Stimulated activated CD8-positive, alpha-beta memory T cell treated with anti-CD3 and anti-CD28 coated beads, Interleukin-7, amount 100 ng/mL, for 4 hours (primary cell): ENCODE measurements at places on chromosomes 4 and X.

DNA sequence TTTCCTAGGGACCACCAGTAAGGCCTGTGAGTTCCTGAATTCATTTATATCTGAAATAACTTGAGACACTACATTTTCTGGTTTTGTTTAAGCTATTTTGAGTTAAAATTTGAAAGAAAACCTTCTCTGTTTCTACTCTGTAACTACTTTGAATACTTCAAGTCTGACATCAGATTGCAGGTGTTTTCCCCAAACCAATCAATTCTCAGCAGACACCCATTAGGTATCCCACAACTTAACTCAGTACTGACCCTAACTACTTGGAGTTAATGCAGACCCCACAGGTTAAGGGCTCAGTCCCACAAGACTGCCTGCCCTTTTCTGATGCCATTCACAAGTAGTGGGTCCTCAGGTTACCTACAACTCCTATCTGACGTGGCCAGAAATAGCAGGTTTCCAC, 1100.0 kb upstream of the SLIT2 start:
- DNase-seq, result no peak

- no peak for DNase-seq
Measured at GRCh38 chr4:167109859-167110258, 124.4 kb downstream of the SPOCK3 start.

- no peak for DNase-seq
Measured at GRCh38 chr4:76955182-76955581, 5.6 kb downstream of the SEPTIN11 start.

DNA sequence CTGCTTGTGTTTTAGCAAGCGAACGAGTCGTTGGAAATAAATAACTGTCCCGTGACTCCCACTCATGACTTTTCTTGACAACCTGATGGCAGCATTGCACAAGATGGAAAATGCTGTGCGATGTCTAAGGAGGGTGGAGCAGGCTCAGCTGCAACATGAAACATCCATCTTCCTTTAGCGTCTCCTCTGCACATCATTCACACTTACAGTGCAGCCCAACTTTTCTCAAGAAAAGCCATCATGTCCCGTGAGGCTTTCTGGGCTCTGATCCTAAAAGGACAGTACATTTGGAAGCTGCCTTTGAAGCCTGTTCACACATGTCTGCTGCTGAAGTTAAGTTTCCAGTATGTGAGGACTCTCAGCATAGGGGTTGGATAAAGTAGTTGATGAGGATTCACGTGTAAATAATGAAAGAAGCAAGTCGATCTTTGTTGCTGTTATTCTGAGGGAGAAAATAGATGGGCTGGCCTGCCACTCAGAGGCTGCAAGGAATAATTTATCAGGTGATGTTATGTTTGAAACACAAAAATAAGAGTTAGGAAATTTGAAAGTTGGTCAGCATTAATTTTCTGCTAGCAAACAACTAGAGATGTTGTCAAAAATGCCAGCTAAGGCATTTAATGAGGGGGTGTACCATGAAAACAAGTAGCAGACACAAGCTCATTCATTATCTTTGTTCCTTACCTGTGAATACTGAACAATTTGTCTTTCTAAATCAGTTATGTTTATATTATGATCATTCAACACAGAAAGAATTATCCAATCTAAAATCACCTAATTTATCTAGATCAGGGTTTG, 328.7 kb upstream of the ZFP42 start:
- DNase-seq, result no peak

GRCh38 chr4:100095729-100096595, 94.3 kb downstream of the DDIT4L start:
- DNase-seq, result peak; percentile 34

DNA sequence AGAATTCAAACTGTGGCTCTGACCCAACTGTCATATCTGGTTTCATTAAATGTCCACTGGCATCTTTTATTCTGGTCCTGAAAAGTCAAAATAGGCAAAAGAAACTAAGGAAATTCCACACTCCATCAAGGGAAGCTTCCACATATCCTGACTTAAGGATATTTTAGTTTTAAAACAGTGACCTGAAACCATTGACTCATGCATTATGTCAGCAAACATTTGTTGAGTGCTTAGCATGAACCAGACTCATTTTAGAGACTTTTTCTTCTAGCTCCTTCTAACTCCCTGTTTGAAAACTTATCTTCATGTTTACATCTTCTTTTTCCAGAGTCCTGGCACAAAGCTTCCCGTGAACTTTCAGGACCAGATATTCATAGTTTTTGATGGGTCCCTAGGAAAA, 6.9 kb upstream of the CXCL1 start:
- no peak for DNase-seq

- no peak for DNase-seq
Measured at GRCh38 chr4:17238633-17239032, 273.3 kb downstream of the QDPR start.

DNA sequence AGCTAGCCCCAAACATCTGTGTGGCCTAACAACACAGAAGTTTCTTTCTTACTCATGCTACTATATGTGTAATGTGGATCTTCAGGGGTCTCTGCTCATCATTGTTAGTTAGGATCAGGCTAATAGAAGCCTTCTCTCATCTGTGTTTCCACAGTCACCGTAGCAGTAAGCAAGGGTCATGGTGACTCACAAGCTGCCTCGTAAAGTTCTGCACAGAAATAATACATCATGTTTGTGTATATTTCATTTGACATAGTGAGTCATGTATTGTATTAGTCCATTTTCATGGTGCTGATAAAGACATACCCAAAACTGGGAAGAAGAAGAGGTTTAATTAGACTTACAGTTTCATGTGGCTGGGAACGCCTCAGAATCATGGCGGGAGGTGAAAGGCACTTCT, 38.7 kb downstream of the SLC4A4 start:
- DNase-seq, result no peak

- DNase-seq, result no peak
Measured at GRCh38 chrX:131987252-131987651, 35.9 kb upstream of the STK26 start.

- no peak for DNase-seq
Measured at GRCh38 chr4:185752872-185753271, 59.1 kb downstream of the SORBS2 start.

- DNase-seq, result no peak
Measured at GRCh38 chrX:53018627-53019026, 30.0 kb upstream of the GPR173 start.

DNA sequence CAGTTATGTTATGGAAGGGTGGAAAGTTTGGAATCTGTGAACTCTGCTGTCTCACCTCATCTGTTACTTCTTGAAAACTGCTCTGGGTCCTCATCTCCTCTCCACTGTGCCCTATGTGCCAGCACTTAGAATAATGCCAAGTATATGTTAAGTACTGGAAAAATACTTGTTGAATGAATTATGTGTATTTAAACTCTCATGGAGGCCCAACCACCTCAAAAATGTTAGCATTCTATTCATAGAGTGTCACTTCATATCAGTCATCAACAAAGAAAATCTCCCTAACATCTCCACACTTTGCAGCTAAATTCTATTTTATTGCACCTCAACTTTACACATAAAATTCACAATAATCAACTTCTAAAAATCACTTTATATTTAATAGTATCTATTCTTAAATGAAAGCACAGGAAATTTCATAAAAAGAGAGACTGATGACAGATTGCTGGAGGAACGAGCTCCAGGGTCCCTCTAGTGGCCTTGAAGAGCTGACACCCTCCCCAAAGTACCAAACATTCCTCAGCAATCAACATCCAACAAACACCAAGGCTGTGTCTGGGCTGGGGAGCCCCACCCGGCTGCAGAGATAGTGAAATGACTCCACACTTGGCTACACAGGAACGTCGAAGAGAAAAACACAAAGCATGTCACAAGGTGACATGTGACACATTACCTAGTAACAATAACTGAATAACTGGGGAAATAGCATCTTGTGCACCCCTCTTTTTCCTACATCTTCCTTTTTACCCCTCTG, 45.8 kb downstream of the SLC39A8 start:
- DNase-seq, result no peak

- DNase-seq, result no peak
Measured at GRCh38 chr4:89134775-89135319, 23.5 kb downstream of the TIGD2 start.

DNA sequence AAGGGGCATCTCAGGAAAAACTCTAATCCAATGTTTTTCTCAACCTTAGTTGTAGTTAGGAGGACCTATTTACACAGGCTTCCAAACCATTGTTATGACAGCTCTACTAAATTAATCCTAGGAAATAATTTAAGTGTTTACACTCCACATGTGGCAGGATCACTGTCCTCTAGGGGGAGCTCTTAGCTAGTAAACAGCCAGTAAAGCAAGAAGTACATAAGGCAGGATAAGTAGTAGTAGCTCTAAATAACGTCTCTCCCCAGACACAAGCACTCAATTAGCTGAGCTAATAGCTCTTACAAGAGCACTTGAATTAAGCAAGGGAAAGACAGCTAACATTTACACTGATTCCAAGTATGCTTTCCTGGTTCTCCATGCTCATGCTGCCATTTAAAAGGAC, 37.3 kb downstream of the NUDT11 start:
- no peak for DNase-seq

DNA sequence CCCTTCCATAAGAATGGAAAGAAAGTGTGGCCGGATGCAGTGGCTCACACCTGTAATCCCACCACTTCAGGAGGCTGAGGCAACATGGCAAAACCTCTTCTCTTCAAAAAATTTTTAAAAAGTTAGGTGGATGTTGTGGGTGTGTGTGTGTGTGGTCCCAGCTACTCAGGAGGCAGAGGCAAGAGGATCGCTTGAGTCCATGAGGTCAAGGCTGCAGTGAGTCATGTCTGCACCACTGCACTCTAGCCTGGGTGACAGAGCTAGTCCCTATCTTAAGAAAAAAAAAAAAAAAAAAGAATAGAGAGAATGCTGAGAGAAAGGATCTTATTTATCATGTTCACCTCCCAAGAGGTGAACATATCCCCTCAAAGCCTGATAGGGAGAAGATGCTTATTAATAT, 492.1 kb upstream of the SMIM31 start:
- DNase-seq, result no peak

DNA sequence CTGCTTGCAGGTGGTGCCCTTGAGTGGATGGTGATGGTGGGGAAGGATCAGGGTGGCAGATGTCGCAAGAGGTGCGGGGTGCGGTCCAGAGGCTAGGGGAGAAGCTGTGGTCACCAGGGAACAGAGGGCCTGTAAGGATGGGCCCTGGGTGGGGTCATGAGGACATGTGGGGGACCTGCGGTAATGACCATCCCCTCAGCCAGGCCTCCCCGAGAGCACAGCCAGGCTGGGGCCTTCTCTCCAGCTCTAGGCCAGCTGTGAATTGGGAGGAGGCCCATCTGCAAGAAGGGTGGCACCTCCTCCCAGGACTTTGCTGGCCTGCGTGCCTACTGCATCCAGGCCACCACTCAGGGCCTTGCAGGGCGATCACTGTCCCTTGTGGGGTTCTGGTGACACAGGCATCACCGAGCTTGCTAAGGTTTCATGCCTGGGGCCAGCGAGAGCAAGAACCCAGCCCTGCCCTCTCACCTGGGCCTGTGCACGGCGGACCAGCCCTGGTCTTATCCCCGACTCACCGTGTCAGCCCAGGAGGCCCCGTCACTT, 34.1 kb upstream of the MXD4 start:
- DNase-seq, result no peak
